AG09319 (cell line): ENCODE measurements at places on chromosomes 4 and X.

DNA sequence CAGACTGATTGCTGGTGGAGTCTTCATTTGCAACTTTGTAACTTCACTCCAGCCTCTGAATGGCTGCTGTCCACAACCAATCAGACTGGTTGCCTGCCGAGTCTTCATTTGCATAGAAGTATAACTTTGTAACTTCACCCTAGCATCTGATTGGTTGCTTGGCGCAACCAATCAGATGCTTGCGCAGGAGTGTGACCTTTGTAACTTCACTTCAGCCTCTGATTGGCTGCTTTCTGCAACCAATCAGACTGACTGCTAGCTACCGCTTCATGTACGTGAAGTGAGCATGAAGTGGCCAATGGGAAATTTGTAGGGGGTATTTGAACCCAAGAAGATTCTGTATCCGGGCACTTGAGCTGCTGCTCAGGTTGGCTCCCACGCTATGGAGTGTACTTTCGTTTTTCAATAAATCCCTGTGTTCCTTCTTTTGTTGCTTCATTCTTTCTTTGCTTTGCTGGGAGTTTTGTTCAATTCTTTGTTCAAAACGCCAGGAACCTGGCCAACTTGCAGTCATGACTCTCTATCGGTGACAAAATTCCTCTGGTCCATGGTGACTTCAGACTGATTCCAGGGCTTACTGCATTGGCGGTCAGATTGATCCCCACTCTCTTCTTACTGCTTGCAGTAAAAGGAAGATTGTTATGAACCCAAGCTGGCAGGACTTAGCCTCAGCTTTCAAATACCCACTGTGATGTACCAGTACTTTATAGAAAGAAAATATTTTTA lies 46.4 kb upstream of the FGG start:
- no peak for DNase-seq

DNA sequence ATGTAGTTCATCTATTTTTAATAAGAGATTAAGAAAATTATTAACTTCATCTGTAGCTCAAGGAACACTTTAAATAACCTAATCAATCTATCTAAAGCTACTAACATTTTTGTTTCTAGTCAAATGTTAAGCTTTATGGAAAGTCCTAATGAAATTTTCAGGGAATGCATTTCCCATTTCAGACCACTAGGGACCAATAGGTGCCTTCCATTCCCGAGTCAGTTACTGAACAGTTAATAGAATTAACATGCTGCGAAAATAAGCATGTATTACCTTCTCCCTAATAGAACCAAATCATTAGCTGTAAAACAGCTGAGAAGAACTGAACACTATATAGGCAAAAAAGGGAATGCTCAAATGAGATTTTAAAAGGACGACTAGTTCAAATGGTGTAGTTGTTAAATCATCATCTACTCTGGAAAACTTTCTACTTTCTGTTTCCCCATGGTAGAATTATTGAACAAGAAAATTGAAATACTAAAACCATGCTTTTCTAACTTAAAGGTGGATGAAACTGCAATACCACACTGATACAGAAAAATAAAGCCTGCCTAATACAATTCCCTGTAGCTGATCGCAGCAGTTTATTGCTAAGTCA lies 22.5 kb downstream of the STX18 start:
- DNase-seq = no peak

GRCh38 chr4:70531981-70532380 lies 13.6 kb downstream of the AMTN start:
- DNase-seq = no peak

DNA sequence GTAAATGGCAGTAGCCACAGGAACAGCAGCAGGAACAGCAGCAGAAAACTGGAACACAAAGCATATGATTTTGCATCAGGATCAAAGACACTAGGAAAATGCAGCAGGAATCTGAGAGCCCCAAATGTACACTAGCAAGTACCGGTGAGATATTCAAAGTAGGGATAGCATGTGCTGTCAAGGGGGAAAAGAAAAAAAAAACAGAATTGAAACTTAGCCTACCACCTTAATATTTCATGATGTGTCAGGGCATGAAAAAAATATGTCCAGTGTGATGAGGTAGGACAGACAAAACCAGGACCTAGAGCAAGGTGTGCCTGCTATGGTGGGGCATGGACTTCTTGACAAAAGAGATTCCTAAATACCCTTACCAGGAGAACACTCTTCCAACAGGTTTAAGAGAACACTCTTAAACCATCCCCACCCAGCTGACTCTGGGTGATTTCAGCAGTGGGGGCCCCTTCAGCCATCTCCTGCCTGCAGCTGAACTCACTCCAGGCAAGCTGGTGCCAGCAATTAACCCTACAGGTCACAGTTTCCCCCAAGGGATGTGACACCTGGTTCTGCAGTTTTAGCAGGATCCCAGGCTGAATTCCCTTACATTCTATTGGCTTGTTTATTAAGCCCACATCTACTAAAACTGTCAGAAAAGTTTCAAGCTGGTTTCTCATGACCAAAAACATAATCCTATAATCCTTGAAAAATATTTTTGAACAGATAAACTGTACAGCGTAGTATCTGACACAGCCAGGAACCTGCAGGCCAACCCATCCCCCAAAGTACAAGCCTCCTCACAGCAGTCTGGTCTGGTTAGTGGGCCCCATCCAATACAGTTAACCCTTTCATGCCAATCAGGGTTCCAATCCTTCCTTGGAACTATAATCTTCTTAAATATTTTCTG lies 62.9 kb upstream of the FMR1 start:
- no peak for DNase-seq
